ENCODE measurements at places on chromosomes 6 and 20. TPM values are rescaled to one million over a fixed set of nuclear protein-coding genes. Genes with fewer than 3 reads are reported as not detected.

CRYBG1 gene
- total RNA-seq, result 16.3 TPM

KCNQ5 gene
- 0.35 TPM for total RNA-seq

ANKRD66 gene
- not detected for total RNA-seq

E2F1 gene
- total RNA-seq, result 0.89 TPM

TGM3 gene
- total RNA-seq, result not detected

FOXF2 gene
- 0.05 TPM for total RNA-seq

CLPSL1 gene
- not detected for total RNA-seq
